ENCODE measurements at places on chromosomes 11 and 22.

GRCh38 chr11:20963596-20963995 lies 294.2 kb downstream of the NELL1 start:
- no peak for DNase-seq

DNA sequence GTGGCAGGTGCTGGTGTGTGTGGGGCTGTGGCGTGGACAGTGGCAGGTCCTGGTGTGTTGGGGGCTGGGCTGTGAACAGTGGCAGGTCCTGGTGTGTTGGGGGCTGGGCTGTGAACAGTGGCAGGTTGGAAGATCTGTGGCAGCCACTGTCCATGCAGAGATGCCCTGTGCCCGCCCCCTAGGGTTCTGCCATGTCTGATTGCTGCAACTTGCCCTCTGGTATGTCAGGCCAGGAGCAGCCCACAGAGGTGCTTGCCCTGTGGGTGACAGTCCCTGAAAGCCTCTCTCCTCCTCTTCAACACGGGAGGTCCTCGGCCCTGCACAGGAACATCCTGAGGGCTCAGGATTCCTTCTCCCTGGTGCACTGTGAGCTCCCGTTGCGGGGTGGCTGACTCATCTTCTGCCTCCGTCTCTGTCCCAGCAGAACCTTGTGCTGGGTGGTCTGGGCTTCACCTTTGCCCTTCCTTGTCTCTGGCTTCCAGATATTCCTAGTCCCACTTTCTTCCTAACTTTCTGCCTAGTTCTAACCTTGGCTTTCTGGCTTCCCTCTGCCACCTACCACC lies 13.5 kb downstream of the OPCML start:
- no peak for DNase-seq

DNA sequence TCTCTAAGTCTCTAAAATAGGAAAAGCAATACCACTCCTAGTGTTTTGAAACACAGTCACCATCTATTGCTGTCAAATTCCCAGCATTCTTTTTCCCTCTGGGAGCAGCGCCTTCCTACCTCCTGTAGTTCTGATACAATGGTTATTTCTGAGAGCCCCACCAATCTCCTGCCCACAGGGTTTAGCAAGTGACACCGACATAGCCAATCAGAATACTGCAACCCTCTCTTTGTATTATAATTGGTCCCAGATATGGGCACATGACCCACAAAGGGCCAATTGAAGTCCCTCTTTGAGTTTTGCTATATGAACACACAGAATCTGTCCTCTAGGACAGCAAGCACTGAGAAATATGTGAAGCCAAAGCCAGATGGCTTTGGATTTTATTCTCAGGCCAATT lies 16.9 kb upstream of the ARHGAP42 start:
- DNase-seq, result no peak

- no peak for DNase-seq
These were observed 771.7 kb downstream of the TBC1D22A start for GRCh38 chr22:47533961-47534803.

DNA sequence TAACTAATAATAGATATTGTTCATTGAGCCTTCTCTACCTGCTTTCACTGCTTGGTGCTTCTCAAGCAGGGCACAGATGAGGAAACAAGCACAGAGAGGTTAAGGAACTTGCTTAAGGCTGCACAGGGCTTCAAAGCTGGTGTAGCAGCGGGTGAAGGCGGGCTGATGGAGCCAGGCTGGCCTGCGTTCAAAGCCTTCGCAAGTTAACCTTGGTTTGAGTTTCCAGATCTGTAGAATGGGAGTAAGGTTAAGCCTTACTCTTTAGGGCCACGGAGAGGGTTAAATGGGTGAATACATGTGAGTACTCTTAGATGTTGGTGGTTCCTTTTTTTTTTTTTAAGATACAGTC lies 36.2 kb upstream of the EIF3D start:
- no peak for DNase-seq

DNA sequence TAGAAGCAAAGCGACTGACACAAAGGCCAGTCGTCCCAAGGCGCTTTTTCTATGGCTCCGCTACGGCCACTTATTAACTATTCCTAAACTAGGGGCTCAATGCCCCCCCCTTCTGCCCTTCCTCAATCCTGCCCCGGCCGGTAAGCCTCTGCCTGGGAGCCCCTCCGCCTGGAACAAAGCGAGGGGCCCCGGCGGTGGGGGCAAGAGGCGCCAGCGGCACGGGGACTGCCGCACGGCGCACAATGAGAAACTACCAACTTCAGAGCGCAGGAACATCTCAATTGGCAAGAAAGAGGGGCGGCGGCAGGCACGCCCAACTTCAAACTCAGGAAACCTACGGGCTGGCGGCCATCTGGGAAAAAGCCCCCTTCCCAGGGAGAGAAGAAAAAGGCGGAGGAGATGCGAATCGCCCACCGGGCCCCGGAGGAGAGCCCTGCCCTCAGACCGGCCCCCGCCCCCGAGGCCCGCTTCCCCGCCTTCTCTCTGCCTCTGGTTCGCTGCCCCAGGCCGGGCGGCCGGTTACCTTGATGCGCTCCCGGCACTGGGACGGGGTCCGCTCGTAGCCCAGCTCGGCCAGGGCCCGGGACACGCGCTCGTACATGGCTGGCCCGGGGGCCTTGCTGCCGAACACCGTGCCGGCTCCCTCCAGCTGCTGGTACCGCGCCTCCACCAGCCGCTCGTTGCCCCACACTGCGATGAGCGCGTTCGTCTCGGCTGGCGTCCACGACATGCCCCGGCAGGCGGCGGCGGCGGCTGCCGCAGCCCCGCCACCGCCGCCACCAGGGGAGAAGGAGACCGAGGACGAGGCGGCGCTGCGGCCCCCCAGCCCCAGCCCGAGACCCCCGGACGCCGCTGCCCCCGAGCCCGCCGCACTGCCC lies 619 bp downstream of the MSANTD2 start:
- DNase-seq, result no peak

GRCh38 chr11:113697756-113698407 lies 8.2 kb downstream of the TMPRSS5 start:
- DNase-seq, result peak; percentile 1

GRCh38 chr11:73413256-73413655 lies 37.1 kb downstream of the RELT start:
- DNase-seq, result no peak

GRCh38 chr11:70502677-70503467 lies 104.5 kb downstream of the CTTN start:
- no peak for DNase-seq

DNA sequence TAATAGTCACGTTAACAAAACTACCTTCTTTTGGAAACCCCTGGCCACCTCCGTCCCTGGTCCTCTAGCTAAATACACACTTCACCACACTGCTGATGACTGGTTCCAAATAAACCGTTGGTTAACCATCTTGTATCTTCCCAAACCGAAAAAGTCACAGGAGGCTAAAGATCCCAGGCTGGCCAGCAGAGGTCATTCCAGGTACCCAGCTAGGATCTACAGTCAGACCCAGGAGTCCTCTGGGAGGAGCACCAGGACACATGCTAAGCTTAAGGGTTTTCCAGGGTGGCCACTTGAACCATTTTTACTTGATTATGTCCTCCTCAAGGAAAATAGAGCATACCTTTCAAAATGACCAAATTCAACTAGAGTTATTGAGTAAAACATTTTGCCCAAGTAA lies 103.2 kb downstream of the ETS1 start:
- no peak for DNase-seq

GRCh38 chr11:30960387-30960992 lies 374.3 kb upstream of the MPPED2 start:
- DNase-seq, result peak; percentile 52

DNA sequence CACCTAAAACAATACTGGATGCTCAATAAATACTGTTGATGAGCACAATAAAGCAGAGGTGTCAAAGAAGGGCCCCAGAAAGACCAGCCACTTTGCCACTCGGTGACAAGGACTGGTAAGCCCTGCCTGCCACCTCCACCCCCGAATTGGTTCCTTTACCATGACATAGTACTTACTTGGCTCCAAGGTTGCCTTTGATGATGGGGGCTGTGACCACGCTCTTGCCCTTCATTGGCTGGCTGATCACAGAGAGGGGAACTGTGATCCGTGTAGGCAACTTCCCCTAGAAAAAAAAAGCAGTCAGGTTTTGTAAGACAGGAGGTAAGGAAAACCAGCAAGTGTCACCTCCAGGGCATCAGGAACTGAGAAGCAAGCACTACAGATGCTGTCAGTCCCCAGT lies 29.7 kb downstream of the NFRKB start:
- DNase-seq, result no peak

- DNase-seq, result peak; percentile 10
These were observed 558.4 kb upstream of the CADM1 start for GRCh38 chr11:116062490-116063171.

DNA sequence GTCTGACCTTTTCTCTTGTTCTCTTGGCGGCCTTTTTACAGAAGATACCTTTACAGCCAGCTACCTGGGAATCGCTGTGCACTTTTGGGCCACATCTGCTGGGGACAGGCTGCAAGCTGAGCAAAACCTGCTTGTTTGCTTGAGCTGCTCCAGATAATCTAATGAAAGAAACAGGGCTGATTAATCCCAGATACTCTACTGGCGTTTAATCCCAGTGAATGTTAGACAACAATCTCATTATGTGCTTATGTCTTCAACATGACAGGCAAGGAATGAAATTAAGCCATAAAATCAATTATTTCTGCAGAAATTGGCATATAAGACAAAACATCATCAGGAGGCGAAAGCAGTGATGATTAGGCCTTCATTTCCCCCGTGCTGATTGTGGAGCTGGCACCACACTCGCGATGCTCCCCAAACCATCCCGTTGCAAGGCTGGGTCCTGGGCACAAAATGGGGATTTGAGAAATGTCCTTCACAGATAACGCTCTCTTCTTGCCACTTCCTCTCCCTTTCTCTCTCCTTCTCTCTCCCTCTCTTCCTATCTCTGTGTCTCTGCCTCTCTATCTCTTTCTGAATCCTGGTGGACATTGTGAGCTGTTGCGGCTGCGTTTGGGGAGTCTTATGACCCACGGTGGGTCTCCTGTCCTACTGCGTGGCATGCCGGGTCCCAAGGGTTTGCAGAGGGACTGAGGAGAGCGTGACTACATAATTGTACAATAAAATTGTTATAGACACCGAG lies 1053.8 kb downstream of the TBC1D22A start:
- DNase-seq, result no peak

DNA sequence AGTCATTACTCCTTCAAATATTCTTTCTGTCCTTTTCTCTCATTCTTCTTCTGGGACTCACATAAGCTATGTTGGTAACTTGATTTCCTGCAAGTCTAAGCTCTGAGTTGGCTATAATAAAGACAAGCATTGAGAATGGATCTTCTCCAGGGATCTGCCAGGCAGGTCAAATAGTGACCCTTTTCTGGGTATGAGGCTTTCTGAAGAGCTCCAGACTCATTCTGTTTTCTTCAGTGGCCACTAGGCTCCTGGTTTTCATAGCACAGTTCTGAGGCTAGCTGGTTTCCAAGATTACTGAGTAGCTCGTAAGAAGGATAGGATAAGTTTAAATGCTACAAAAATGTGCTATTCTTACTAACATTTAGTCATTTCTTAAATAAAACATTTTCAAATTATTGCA lies 38.3 kb downstream of the TMPRSS5 start:
- DNase-seq, result no peak

DNA sequence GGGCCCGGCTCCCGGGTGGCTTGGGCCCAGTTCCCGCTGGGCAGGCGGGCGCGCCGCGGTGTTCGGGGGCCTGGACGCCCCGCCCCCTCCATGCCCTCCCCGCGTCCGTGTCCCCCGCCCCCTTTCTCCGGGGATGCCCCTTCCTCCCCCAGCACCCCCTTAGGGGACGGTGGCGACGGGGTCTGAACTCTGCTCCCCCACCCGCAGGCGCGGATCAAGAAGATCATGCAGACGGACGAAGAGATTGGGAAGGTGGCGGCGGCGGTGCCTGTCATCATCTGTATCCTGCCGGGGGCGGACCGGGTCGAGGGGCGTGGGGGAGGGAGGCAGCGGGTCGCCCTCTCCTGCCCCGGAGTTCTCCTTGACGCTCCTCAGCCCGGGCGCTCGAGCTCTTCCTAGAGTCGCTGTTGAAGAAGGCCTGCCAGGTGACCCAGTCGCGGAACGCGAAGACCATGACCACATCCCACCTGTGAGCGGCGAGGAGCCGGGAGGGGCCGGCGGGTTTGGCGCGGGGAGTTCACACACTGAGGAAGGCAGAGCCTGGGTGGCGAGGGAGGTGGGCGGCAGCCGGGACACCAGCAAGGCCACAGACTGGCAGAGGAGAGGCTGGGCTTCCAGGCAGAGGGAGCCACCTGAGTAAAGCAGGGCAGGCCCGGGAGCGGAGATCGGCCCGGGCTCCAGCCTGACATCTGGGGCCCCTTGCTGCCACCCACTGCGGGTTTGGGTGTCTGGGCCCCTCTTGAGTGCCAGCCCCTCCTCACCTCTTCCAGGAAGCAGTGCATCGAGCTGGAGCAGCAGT lies 546 bp downstream of the DRAP1 start:
- DNase-seq, result no peak

- DNase-seq, result no peak
These were observed 43.8 kb upstream of the KCNQ1OT1 start for GRCh38 chr11:2743427-2744110.

DNA sequence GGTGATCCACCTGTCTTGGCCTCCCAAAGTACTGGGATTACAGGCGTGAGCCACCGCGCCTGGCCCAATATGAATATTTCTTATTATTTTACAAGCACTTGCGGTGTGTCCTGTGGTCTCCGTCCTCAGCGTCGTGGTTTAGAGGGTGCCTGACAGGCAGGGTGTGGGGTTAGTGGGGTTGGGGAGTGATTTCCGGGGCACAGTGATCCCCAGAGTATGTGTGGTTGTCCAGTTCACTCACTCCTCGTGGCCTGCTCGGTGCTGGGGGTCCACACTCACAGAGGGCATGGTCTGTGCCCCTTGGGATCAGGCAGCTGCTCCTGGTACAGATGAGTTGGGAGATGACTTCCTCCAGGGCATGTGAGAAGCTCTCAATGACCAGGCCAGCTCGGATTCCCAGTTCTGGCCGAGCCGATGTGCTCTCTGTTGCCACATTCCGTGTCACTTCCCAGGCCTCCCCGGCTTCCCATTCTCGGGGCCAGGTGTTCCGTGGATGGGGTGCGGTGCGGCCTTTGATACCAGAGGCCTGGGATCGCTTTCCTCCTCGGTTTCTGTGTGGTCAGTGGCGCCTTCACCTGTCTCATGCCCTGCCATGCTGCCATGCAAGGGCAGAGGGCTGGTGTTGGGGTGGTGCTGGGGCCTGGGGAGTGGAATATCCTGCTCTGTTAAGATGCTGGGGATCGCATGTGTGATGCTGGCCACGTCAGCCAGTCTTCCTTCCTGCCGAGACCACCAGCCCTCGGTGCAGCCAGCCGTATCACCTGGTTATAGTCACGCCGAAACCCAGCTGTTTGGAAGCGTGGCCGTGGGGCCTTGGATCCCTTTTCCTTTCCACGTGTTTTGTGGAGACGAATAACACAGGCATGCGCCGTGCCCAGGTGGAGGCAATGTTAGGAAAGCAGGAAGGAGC lies 39.6 kb downstream of the PARVB start:
- no peak for DNase-seq

- DNase-seq, result no peak
These were observed at the start of gene CHRDL2 for GRCh38 chr11:74731301-74732094. Gene CHRDL2, minus strand, starts transcription at chr11:74731426. Its CDS starts 538 bp downstream, at chr11:74730888.

- DNase-seq, result no peak
These were observed 959 bp downstream of the JOSD1 start for GRCh38 chr22:38699784-38700183.

DNA sequence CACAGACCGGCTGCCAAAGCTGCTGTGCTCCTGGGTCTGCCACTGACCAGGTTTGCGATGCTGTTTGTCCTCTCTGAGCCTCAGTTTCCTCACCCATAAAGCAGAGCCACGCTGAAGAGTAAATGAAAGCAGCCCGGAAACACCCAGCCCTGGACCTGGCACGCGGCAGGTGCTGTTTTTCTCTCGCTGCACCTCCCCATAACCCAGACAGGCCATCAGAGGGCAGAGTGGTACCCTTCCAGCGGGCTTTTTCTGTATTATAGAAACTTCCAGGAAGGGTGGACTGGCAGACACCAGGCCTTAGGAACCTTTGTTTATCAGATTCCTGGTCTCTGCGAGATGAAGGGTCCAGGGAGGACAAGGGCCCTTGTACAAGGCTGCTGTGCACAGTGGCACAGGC lies 17.9 kb upstream of the FGF19 start:
- no peak for DNase-seq
